ENCODE measurements at places on chromosomes 4 and X.

- DNase-seq: no peak
These were observed 193.2 kb upstream of the LEF1 start for GRCh38 chr4:108361886-108362285.

- no peak for DNase-seq
These were observed 33.7 kb downstream of the STK32B start for GRCh38 chr4:5084911-5085475.

- DNase-seq: no peak
These were observed 11.6 kb downstream of the SMIM20 start for GRCh38 chr4:25925486-25926201.

DNA sequence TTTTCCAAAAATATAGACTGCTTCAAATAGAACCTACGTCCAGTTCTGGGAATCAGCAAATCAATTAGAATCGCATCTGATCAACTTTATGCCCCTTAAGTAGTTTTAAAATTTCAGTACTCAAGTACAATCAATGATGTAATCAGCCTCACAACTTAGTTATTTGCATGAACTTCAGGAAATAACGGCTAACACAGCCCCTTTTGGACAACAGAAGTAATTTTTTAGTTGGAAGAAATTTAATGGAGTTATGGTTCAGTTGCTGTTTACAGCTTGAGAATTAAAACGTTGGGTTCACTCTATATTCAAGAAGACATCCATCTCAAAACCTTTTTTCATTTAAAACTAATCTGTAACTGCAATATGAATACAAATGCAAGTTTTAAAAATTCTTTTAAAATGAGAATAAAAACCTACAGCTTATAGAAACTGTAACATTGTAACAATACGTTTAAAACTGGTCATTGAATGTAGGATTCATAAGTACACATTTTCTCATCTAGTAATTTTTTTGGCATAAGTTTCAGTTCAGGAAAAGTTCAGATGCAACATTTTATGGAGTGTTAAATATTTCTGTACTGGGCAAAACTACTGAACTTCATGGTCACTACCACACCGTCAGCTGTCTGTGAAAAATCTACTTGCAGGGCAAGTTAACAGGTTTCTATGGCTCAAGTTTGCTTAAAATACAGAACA is 956 bp downstream of the TAPT1 start:
- no peak for DNase-seq

GRCh38 chr4:2667428-2667827 is 88.7 kb downstream of the TNIP2 start:
- no peak for DNase-seq

DNA sequence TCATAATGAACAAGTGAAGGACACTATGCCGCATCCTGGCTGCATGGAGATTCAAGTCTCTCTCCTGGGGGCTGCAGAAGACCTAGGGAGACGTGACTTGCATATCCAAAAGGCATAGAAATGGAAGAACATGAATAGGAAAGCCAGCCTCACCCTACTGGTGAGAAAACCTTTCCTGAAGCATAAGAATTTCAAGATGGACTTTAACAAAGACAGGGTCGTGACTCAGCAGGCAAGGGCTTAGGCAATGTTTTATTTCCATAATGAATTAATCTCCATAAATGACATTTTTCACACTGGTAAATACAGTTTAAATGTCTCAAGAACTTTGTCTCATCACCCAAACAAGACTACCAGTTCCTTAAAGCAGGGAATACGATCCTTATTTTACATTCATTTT is 78.9 kb downstream of the RFC1 start:
- no peak for DNase-seq

GRCh38 chr4:91123742-91124141 is 996.5 kb downstream of the CCSER1 start:
- DNase-seq: no peak

GRCh38 chrX:137575596-137576255 is 9.8 kb downstream of the ZIC3 start:
- no peak for DNase-seq

DNA sequence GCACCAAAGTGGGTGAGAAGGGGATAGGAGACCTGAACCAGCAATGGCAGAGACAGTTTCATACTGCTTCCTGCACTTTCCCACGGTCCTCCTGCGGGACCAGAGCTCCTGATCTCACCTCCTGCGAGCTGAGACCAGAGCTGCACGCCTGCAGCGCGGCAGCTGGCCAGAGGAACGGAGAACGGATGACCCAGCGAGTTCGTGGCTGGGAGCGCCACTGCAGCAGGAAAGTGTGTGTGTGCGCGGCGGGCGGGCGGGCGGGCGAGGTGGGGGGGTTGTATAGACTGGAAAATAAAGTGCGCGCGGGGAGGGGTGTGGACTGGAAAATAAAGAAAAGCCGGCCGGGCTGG is 16.5 kb downstream of the MCF2 start:
- no peak for DNase-seq

DNA sequence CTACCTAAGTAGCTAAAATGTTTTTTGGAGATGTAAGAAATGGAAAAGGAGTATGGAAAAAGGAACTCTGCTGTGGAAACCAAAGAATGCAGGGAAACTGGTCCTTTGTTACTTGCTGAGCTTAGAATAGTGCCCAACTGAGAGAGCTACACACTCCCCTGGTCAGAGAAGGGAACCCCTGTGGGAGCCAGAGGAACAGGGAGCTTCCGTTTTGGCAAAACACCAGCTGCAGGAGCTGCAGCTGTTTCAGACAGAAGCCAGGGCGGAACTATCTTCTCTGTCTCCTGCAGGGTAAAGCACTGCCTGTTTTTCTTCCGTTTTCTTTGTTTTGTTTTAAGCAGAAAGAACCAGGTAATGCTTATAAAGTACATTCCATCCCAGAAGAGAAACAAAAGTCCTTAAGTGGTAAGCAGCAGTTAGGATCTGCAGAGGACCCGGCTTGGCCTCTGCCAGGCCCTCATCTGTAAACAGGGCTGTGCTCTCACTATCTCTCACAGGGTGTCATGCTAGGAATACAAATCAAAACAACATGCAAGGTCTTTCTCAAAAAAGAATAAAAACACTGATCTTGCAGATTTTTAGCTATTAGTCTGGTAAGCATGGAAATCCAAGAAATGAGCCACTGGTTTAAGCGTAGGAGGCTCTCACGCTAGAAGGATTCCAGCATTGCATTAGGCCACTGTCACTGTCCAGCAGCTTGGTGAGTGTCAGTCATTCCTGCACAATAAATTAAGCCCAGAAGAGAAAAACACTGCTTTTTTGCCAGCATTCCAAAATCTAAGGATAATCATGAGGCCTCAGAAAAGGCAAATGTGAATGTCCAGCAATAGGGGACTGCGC is 76.1 kb downstream of the CHST7 start:
- DNase-seq: no peak

DNA sequence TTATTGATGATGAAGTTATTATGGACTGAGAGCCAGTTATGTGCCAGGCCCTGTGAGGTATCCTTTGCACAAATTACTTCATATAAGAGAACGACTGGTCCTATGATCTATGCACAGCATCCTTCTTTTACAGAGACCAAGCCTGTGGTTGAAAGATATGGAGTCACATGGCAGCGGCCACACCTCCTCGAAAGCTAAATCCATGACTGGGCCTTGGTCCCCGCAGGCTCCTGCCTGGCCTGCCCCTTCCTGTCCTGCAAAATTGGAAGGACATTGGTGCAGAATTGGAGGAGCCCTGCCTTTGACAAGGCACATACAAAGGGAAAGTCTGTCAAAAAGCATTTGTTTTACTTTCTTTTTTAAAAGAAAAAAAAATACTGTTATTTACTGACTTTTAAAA is 18.3 kb downstream of the SORBS2 start:
- DNase-seq: no peak

DNA sequence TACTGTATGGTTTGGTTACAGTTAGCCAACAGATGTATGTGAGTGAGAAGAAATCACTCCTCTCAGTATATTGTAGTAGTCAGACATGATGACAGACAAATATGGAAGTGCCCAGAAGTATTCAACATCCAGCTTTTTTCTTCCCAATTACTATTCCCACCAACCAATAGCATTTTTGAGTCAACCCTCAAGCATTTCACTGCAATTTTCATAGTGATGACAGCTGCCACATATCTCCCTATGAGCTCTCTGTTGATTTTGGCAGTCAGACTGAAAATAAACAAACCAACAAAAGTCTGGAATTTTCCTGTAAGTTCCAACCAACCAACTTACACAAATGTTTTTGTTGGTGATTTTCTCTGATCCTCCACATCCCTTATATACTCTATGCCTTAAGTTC is 8.2 kb upstream of the TRAM1L1 start:
- DNase-seq: no peak

DNA sequence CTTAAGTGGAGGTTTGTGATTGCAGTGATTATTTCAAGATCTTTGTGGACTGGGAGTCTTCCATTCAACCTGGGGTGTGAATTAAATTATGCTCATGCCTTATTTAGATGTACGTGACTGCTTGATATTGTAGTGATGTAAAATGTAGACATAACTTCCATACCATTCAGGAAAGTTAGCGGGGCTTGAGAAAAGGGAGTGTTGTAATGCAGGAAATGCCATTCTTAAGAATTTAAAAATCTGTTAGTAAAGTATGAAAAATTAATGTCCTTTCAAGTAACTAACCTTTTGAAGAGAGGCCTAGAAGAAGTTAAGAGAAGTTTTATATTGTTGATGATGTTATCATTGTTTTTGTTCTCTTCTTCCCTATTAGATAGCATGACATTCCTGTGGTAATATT is 318.2 kb downstream of the CCSER1 start:
- no peak for DNase-seq

DNA sequence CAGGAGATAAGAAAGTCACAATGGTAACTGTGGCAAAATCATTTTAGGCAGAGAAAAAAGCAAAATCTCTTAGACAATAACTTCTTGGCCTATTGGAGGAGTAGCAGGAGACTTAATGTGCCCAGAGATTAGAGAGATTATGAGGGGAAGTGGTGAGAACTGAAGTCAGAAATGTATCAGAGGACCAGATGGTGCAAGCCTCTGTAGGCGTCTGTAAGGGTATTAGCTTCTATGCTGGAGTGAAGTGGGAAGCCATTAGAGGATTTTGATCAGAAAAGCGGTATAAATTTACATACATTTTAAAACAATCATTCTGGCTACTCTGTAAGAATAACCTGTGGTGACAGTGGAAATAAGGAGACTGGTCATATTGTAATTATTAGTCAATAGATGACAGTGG is 236.7 kb downstream of the FAT4 start:
- DNase-seq: no peak

GRCh38 chrX:136214551-136214950 is 36.6 kb downstream of the MAP7D3 start:
- DNase-seq: no peak

- DNase-seq: no peak
These were observed 1352.9 kb downstream of the FSTL5 start for GRCh38 chr4:160810941-160811340.

DNA sequence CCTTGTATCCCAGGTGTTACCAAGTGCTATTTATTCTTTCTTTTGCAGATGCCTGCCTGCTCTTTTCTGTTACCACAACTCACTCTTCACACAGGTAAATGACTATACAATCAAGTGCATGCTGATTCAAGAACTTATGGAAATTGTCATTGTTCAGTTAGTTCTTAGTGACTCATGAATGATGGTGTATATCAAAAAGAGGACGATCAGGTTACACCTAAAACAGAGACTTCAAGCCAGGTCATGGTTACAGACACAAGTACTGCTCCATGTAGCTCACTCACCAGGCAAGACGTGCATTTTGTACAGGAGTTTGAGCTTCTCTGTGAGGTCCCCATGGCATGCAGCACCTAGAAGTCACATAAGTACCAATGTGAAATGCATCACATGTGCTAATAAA is 59.3 kb upstream of the UCP1 start:
- DNase-seq: no peak

GRCh38 chr4:121130326-121130660 is 33.8 kb downstream of the TNIP3 start:
- DNase-seq: no peak

GRCh38 chrX:84156821-84157220 is 31.2 kb downstream of the RPS6KA6 start:
- DNase-seq: no peak

- no peak for DNase-seq
These were observed 131.8 kb downstream of the BMPR1B start for GRCh38 chr4:94889523-94889922.

- DNase-seq: no peak
These were observed 50.6 kb upstream of the SHOX start for GRCh38 chrX:580030-580429.

DNA sequence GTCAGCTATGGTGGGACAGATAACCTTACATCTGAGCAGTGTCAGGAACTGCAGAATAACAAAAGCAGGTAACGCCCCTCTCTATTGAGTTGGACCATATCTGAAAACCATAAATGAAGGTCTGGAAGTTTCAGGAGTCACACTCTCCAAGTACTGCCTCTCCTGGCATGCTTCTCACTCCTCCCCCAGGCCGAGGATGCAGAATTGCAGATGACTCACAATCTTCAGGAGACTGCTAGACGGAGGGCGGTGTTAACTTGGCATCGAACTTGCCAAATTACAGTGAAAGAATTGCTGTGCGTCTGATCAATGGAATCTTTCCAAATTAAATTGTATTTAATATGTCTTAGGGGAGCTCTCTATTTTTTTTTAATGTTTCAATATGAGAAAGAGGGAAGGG is 67.1 kb upstream of the TRIM2 start:
- no peak for DNase-seq

All from NCI-H510A (cell line).